ENCODE measurements at places on chromosomes 12 and 14. TPM values are rescaled to one million over a fixed set of nuclear protein-coding genes. Genes with fewer than 3 reads are reported as not detected.

Gene CD163L1
- total RNA-seq, result 1.6 TPM

Gene FAM186B
- total RNA-seq, result 0.47 TPM

Gene DNAH10
- total RNA-seq, result 0.25 TPM

Gene SMCO2
- not detected for total RNA-seq

Gene USP44
- total RNA-seq, result 1.0 TPM

Gene CATSPERB
- 0.37 TPM for total RNA-seq

Gene AKAP3
- 2.4 TPM for total RNA-seq

Gene CELA1
- not detected for total RNA-seq

Gene SDR9C7
- total RNA-seq, result not detected

Gene ALX1
- not detected for total RNA-seq

Gene TAS2R9
- total RNA-seq, result not detected

Gene RTL1
- total RNA-seq, result not detected

Gene BCL7A
- 17.5 TPM for total RNA-seq

GRCh38 chr14:40944521-40944920, 662.2 kb upstream of the LRFN5 start:
- no peak for DNase-seq

DNA sequence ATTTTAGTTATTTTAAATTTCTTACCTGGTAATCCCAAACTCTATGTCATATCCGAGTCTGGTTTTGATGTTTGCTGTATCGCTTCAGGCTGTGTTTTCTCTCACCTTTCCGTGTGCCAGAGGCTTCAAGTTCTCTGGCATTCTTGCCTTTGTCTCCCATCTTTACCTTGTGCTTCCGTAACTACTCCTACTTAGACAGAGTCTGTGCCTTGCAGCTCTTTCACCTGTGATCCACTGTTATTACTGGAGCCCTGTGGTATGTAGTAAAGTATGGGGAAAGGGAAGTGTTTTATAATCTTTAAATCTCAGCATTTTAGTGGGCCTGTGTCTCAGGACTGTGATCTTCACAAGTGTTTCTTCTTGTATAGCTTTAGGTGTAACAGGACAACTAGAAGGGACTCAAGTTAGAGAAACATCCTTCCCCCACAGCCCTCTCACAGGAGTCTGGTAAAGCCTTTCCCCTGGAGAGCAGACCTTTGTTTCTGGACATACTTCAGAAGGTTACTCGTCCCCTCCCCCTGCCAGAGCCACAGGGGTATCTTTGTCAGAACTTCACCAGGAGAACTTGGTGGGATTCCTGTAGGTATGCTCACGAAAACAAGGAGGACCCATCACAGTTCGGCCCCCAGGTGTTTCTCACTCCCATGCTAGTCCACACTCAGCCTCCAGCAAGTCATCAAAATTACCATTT, 11.1 kb downstream of the IFNG start:
- no peak for DNase-seq

GRCh38 chr12:91400271-91400670, 217.7 kb upstream of the DCN start:
- no peak for DNase-seq

DNA sequence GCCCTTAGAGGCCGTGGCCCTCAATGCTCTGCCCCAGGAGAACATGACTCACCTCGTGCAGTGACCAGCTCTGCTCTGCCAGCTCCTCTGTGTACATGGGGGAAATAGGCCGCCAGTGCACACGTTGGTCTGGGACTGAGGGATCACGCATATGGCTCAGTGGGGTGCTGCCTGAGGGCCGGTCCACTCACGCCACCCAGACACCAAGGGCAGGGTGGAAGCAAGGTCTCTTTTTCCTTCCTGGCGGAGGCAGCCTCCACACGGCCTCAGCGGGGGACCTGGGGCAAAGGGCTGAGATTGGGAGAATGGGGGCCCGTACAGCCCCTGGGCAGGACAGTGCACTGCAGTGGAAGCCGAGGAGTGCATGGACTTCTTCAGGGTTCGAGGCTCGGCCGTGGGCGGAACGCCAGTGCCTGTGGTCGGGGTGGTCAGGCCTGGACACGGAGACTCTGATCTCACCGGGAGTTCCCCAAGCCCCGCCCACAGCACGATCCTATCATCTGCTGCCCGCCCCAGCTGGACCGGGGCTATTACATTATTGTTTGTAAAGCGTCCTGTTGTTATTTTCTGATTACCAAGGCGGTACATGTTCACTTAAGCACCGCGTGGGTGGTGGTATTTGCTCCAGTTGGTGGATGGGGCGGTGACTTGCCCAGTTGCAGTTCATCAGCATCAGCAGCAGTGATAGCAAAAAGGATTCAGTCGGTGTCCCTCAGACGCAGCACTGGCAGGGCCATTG, 38.8 kb upstream of the TDRD9 start:
- no peak for DNase-seq

- no peak for DNase-seq
These were observed 31.2 kb upstream of the USP44 start for GRCh38 chr12:95582230-95583058.

- DNase-seq, result no peak
These were observed 146.4 kb upstream of the FOXN3 start for GRCh38 chr14:89563471-89563870.

DNA sequence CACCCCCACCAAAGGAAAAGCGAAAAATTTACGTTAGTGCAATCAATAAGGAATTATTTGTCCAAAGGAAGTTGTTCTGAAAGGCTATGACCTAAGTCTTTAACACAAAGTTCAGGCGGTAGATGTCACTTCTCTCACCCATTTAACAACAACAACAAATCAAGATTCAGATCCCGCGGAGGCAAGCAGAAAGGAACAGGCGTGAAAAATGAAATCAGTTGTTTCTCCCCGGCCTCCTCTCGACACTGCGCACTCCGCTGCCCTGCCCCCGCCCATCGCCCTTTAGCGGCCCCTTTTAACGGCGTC, 1.4 kb downstream of the DENND5B start:
- DNase-seq, result peak; percentile 81

DNA sequence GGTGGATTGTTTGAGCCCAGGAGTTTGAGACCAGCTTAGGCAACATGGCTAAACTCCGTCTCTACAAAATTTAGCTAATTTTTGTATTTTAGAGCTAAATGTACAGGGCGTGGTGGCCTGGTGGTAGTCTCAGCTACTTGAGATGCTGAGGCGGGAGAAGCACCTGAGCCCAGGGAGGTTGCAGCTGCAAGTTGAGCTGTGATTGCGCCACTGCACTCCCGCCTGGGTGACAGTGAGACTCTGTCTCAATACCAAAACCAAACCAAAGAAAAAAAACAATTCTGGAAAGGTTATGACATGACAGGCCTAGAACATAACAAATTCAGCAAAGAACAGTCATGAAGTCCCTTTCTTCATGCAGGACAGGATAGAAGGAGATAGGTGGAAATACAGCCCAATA, 25.7 kb downstream of the WDR89 start:
- DNase-seq, result no peak

- no peak for DNase-seq
These were observed 14.9 kb upstream of the TTC7B start for GRCh38 chr14:90830931-90831701.

DNA sequence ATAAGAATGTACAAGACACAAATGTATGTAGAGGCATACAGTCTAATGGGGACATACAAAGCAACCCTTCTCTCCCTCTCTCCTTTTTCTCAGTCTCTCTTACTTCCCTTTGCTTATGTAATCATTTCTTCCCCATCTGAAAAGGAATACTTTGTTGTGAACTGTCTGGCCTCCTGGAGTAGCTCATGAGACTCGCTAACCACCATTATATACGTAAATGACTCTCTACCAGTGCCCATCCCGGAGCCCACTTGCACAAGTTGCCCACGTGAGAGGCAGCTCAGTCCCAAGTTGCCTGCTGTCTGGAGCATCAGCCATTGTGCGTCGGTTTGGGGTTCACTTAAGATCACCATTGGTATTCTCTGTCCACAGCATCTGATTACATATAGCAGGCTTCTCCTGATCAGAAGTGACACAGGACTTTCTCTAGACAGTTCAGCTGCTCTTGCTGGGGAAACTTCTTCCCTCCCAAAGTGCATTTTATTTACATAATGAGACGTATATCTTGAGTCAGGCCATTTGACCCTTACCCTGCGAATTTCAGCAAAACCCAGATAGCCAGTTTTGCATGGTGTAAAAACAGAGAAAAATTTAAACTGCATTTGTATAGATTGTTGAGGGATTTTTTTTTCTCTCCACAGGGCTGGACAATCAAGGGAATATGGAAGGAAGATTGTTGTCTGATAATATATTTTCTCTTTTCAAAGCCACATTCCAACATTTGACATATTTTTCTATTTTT, 220.7 kb upstream of the EGLN3 start:
- DNase-seq, result no peak

DNA sequence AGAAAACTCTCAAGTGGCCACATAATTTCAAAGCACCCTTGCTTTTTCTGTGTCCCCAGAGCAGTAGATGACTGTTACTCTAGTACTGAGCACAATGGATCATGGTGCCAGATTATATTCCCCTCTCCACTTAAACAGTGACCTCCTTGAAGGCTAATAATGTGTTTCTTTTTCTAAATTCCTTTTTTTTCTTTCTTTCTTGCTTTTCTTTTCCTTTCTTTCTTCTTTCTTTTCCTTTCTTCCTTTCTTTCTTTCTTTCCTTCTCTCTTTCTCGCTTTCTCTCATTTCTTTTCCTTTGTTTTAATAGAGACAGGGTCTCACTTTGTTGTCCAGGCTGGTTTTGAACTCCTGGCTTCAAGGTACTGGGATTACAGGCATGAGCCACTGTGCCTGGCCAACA, 26.2 kb upstream of the TSPAN11 start:
- no peak for DNase-seq

- DNase-seq, result peak; percentile 72
These were observed 26.5 kb upstream of the TAMALIN start for GRCh38 chr12:51980051-51980808.

DNA sequence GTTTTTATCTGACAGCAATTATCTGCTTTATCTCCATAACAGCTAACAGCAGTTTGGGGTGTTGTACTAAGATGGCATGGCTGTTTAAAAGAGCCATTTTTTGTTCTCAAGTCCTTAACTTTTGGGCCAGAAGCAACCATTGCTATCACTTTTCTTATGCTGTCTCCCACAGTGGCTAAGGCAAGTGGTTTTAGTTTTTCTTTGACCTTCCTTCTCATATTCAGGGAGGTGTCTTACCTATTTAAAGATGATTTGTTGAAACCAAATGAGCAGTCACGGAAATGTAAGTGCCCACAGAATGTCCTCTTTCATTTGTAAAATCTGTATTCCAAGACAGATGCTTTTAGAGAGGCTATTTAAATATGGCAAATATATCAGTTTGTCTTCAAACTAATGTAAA, 96.8 kb upstream of the USP15 start:
- no peak for DNase-seq

- DNase-seq, result no peak
These were observed 267.1 kb upstream of the RGS6 start for GRCh38 chr14:71665157-71665556.

GRCh38 chr12:3809357-3810015, 56.6 kb upstream of the CRACR2A start:
- no peak for DNase-seq

DNA sequence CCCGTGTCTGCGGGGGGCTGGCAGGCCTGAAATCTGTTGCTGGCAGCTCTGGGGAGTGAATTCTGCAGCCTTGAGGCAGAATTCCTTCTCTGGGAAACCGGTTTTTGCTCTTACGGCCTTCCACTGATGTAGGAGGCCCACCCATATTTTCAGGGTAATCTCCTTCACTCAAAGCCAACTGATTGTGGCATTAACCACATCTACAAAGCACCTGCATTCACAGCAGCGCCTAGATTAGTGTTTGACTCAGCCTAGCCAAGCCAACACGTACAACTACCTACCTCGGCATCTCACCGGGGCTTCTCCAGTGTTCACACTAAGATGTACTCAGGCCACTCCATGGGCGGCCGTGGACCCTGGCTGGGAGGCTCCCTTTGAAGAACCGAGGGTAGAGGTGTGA, 15.8 kb downstream of the C12orf43 start:
- no peak for DNase-seq

DNA sequence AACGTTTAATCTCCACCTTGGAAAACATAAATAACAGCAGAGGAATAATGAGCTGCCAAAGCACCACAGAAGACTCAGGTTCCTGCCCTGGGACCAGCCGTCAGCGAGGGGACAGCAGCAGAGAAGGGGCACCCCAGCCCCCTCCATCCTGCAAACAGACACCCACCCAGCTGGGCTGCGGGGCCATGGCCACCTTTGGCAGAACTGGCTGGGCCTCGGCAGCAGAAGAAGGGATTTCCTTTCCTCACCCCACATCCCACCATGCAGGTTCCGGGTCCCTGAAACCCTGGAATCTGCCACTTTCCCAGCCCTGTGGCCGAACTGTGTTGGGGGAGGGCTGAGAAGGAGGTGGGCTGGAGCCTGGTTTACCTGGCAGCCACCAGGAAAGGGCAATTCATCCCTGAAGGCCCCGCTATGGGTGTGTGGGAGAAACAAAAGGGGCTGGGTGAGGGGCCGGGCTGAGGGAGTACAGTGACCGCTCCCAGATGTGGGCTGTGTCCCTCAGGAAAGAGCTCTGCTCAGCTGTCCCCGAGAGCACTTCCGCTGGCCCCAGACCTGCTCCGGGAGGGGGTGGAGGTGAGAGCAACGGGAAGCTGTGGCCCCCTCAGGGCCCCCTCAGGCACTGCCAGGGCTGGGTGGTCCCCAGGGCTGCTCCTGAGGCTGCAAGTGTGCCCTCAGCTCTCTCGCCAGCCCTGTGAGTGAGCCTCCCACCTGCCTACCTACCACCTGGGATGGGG, 3.8 kb downstream of the PGF start:
- no peak for DNase-seq

- DNase-seq, result no peak
These were observed 340.3 kb upstream of the PDE3A start for GRCh38 chr12:20028033-20028432.

- DNase-seq, result no peak
These were observed 10.5 kb downstream of the PLD4 start for GRCh38 chr14:104935026-104935650.

GRCh38 chr14:95355422-95355821, 35.7 kb upstream of the CLMN start:
- DNase-seq, result no peak

DNA sequence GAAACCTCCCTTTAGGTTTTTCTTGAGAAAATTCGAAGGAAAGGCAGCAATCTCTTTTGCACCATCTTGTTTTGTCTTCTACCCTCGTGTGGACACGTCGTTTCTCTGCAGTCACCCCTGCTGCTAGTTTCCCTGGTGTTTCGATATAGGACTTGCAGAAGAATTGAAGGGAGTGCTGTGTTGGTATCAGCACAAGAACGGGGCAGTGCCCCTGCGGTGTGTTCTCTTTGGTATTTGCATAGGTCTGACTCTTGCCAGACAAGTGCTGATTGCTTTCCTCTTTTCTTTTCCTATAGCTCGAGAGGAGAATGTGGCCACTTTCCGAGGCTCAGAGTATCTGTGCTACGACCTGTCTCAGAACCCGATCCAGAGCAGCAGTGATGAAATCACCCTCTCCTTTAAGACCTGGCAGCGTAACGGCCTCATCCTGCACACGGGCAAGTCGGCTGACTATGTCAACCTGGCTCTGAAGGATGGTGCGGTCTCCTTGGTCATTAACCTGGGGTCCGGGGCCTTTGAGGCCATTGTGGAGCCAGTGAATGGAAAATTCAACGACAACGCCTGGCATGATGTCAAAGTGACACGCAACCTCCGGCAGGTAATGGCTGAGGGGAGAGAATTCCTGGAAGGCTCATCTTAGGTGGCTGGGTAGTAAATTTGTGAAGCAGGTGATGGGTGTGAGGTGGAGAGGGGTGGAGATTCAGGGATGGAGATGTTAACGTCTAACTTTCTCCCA, 474.8 kb downstream of the NRXN3 start:
- no peak for DNase-seq
